ENCODE measurements at places on chromosomes 7 and 10.

DNA sequence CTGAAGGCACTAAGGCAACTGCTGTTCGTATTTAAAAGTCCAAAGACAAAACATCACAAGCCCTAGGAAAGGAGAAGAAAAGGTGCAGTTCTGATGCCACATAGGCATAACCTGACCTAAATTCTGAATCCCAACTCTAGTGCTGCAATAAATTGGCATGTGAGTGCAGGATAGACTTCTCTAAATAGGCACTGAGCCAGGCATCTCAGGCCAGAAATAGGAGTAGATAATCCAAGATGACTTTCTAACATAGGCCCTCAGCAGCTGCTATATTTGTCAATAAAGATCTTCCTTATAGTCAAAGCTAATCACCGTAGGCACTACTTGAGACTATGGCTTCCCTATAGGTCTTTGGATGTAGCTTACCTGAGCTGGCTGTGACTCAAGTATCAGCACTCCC is 1163.8 kb downstream of the SORCS1 start:
- DNase-seq = no peak

- DNase-seq = no peak
These were observed 139.0 kb upstream of the ZNF438 start for GRCh38 chr10:31170636-31171035.

DNA sequence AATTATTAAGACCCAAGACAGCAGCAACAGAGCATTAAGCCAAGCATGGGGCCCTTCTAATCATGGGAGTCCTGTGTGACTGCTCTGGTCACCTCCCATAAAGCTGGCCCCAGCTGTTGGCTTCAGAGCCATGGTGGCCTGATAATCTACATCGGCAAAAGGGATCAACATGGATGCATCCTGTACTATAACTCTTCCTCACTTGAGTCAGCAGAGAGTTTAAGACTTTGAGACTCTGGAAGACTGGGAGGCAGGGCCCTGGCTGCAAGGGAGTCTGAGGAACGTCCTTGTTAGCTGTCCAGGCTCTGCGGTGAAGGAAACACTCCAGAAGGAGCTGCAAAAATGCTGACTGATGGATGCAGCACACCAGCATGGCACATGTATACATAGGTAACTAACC is 95.0 kb upstream of the KIAA1217 start:
- no peak for DNase-seq

GRCh38 chr10:30059209-30060107 is at the start of gene JCAD:
TSS of gene JCAD (minus strand) at chr10:30059586. CDS start at chr10:30047812, 11,774 bp downstream.
- no peak for DNase-seq

- DNase-seq = no peak
These were observed 86.5 kb downstream of the PAXIP1 start for GRCh38 chr7:154916381-154916780.

GRCh38 chr10:69248117-69248730 is 28.1 kb downstream of the HKDC1 start:
- DNase-seq = no peak

- DNase-seq = peak; percentile 20
These were observed 18.2 kb downstream of the HNRNPF start for GRCh38 chr10:43390759-43391158.

- no peak for DNase-seq
These were observed 531.1 kb downstream of the LRMDA start for GRCh38 chr10:75962395-75963061.

GRCh38 chr7:114574384-114574783 is 159.8 kb downstream of the FOXP2 start:
- peak; percentile 80 for DNase-seq

DNA sequence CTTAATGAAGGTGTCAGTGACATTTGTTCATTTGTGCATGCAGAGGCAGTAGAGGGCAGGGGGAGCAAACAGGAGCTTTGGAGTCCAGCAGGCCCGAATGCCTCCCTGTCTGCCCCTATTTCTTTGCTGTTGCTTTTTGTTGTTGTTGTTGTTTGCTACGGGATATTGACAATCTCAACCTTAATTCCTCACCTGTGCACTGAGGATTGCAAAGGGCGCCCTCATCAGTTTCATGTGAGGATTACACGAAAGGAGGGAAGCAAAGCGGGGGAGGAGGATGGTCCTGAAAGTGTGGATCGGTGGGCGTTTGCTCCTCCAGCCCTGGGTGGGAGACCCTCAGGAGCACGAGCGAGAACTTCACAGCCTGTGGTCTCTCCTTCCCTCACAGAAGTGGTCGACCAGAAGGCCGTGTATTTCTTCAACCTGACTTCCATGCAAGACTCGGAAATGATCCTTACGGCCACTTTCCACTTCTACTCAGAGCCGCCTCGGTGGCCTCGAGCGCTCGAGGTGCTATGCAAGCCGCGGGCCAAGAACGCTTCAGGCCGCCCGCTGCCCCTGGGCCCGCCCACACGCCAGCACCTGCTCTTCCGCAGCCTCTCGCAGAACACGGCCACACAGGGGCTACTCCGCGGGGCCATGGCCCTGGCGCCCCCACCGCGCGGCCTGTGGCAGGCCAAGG is 9.6 kb downstream of the GDF10 start:
- DNase-seq = no peak

DNA sequence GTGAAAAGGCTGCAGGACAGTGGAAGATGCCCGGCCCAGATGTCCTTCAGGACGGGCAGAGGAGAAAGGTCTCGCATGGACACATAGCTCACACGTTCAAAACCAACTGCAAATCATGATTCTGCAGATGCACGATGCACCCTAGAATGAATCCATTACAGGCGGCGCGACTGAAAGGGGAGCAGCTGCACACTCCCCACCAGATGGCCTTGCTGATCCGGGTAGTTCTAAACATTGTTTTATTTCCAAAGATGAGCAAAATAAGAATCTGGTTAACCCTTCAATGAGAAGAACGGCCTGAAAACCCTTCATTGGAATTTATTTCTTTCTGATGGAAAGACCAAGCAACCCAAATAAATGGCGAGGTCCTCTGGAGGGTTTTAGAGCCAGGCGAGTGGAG is 33.8 kb downstream of the CHST15 start:
- DNase-seq = no peak

DNA sequence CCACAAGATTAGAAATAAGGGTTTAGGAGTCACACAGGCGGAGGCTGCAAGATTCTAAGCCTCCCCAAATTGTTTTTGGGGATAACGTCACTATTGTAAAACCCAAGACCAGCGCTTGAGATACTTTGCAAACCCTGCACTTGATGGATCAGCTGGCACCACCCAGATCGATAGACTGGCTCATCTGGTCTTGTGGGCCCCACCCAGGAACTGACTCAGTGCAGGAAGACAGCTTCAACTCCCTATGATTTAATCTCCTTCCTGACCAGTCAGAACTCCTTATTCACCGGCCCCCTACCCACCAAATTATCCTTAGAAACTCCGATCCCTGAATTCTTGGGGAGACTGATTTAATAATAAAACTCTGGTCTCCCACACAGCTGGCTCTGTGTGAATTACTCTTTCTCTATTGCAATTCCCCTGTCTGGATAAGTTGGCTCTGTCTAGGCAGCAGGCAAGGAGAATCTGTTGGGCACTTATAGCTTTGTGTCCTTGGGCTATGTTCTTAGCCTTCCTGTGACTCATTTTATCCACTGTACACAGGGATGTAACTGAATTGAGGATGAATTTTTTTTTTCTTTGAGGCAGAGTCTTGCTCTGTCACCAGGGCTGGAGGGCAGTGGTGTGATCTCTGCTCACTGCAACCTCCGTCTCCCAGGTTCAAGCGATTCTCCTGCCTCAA is 64.4 kb upstream of the CARD11 start:
- peak; percentile 10 for DNase-seq

- no peak for DNase-seq
These were observed 134.3 kb downstream of the ACTR3B start for GRCh38 chr7:152893801-152894294.

DNA sequence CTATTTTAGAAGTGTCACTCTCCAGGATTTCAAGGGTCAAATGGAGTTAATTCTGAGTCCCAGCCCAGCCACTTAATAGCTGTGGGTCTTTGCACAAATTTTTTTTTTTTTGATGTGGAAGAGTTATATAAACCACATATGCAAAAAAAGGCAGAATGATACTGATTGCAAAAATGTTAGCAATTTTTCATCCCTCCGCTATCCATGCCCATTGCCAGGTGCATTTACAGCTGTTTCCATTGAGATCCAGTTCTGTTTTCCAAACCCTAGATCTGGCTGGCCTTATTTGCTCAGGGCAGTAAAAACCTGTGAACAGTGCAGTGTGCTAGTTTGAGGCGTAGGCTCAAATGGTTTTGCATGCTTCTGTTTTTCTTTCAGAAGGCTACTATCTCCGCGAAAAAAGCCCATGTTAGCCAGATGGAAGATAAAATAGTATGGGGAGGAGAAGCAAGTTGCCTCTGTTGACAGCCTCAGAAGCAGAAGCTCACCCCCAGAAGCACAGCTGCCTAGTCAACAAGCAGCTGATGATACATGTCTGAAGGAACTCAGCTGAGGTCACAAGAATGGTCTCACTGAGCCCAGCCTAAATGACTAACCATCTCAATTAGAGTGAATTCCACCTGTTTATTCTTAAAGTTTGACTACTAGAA is 997 bp upstream of the ZNF138 start:
- no peak for DNase-seq

GRCh38 chr10:6891924-6892323 is 311.8 kb upstream of the PRKCQ start:
- DNase-seq = no peak

- DNase-seq = no peak
These were observed 618.7 kb downstream of the PHTF2 start for GRCh38 chr7:78417180-78417853.

DNA sequence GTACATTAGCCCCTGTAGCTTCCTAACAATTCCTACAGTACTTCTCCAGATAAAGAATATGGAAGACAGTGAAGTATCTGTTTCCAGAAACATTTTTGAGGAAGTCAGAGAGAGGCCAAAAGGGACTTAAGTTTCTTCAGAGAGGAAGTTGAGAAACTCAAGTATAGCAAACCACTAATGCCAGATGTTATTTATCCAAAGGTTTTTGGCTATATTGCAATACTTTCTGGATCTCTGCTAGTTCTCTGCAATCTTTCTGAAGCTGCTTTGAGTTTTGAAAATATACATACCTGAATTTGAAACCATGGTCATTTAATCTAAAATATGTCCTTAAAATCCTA is 64.7 kb downstream of the BICC1 start:
- peak; percentile 89 for DNase-seq

DNA sequence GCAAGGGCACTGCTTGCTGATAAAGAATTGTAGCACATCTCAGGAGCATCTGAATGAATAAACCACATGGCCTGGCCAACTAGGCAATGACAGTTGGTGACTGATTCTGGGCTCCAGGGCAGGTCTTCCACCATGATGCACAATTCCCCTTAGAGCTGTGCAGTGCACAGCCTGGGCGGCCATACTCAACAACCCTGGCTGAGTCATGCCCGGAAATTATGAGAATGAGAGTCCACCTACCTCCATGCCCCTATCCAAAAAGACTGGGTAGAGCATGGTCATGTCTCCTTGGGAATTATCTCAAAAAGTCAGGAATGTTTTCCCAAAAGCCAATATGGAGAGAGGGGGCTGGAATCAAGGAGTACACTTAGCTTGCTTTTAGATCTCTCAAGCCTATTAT is 425.6 kb downstream of the PLXNA4 start:
- DNase-seq = no peak

DNA sequence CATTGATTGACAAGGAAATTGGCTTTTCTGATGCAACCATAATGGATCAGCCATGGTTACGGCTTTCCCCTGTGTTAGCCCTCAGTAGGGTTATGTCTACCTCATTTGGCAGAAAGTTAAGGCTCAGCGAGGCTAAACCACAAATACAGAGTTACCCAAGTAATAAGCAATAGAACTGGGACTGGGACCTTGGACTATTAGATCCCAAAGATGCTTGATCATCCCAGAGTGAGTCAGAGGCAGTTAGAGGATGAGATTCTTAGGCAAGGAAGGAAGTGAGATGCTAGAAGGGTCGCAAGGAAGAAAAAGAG is 401.4 kb downstream of the TNS3 start:
- no peak for DNase-seq

DNA sequence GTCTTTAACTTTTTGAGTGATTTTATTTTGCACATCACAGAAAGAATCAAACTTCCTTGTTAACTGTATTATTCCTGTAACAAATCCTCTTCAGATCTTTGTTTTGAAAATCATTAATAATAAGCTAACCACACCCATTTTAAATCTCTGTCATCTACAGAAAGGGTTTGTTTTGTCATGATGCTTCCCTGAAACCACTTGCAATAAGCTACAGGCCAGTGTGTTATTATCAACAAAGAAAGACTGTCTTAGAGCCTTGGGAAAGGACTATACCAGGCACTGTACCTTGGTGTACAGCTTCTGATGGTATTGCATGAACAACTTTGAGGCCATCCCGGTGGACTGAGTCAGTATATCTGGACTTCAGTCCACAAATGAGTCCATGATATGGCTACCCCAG is 145.3 kb upstream of the FAM3C start:
- no peak for DNase-seq

GRCh38 chr10:82529062-82529461 is 654.1 kb downstream of the NRG3 start:
- DNase-seq = no peak

DNA sequence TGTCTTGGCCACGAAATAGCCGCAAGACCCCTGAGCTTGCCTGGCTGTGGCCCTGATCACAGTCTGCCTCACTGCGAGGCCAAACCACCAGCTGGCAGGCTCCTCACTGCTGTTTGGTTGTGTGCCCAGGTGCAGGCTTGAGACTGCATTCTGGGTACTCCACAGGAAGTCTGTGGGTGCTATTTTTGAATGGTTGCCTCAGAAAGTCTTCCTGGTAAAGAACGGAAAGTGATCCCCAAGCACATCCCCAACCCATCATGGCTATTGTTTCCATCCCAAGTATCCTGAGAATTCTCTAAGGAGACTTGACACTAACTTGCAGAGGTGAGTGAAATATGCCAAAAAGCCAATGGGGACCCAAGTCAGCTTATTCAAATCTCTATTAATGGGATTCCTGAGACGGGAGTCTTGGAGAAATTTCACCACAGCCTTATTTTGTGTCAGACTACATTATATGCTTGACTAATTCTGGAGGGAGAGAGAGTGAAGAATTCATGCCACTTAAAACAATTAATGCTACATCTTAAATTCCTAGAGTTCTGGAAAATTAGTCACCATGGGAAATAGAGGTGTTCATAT is 170.9 kb downstream of the RAMP3 start:
- peak; percentile 72 for DNase-seq

DNA sequence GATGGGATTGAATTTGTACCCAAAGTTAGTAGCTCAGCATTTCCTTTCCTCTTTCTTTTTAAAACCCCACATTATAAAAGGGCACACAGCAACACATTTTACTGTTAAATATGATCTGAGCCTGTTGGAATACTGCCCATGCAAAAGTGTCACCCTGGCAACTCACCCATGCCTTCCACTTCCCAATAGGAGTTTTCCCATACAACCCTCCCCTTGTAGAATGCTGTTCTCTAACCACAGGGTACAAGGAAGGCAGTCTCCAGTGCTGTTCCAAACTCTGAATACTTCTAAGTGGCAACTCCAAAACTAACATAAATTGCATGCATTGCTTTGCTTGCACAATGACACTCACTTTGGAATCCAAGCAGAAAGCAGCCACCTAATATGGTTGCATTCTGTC is 60.8 kb downstream of the NRCAM start:
- no peak for DNase-seq

GRCh38 chr10:97547962-97548361 is 24.6 kb upstream of the ANKRD2 start:
- DNase-seq = peak; percentile 61

Measured in fibroblast of lung (primary cell).